Mesothelial cell of epicardium (in vitro differentiated cells): ENCODE measurements at places on chromosomes 4 and X. TPM values are rescaled to one million over a fixed set of nuclear protein-coding genes. Genes with fewer than 3 reads are reported as not detected.

- no peak overlapping the region for H3K27ac ChIP-seq
- no peak for DNase-seq
- no peaks in the 10 kb centered on the region for H3K27me3 ChIP-seq
- no peaks in the 10 kb centered on the region for H3K4me1 ChIP-seq
Observed at GRCh38 chrX:79107891-79108718, 36.4 kb upstream of the GPR174 start.

DNA sequence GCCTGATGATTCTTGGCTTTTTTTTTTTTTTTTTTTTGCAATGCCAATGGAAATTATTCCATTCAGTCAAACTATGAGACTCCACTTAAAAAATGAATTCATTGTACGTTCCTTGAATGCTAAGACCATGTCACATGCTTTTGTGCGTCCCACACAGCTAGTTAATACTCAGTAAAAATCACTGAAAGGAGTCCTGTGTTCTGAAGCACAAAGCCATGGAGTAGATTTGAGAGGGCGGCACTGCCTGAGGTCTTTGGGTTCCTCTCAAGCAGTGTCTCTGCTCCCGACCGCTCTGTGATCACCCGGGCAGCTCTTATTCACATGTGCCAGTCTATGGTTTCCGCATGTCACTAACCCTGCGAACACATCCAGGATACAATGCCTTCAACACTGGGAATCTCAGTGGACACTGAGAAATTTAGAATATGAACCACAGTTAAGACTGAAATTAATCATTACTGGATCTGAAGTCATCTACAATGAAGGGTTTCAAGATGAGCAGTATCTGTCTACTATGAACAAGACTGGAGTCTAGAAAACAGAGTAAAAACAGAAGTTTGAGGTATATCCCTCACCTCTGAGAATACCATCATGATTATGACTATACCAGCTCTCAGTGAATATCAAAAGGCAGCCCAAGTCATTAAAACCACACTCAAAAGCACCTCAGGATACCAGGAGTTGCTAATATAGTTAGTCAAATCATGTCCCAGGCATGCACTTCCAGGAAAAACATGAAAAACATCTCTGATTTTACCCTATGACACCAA, 193.0 kb downstream of the MGST2 start:
- H3K4me3 ChIP-seq, result no peak overlapping the region
- DNase-seq, result no peak
- peaks cover 30% of the 10 kb centered on the region for H3K4me1 ChIP-seq

DNA sequence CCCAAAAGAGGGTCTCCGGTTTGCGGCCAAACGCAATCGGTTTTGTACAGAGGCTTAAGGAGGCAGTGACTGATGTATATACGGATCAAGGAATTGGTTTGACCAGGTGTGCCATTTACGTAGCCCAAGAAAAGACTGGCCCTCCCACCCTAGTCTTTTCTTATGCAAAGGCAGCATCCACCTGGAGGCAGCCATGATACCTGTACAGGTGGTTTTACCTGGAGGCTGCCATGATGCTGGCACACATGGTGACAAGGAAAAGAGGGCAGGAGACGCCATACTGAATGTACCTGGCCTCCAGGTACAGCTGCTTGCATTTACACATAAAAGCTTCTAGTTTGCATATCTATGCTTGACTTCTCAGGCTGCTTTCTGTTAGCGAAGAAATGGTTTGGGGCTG, 917.7 kb upstream of the INTU start:
- H3K4me1 ChIP-seq, result peaks cover 12% of the 10 kb centered on the region
- no peak for DNase-seq
- no peaks in the 10 kb centered on the region for H3K27me3 ChIP-seq
- H3K4me3 ChIP-seq, result no peak overlapping the region
- H3K36me3 ChIP-seq, result no peaks in the 10 kb centered on the region

DNA sequence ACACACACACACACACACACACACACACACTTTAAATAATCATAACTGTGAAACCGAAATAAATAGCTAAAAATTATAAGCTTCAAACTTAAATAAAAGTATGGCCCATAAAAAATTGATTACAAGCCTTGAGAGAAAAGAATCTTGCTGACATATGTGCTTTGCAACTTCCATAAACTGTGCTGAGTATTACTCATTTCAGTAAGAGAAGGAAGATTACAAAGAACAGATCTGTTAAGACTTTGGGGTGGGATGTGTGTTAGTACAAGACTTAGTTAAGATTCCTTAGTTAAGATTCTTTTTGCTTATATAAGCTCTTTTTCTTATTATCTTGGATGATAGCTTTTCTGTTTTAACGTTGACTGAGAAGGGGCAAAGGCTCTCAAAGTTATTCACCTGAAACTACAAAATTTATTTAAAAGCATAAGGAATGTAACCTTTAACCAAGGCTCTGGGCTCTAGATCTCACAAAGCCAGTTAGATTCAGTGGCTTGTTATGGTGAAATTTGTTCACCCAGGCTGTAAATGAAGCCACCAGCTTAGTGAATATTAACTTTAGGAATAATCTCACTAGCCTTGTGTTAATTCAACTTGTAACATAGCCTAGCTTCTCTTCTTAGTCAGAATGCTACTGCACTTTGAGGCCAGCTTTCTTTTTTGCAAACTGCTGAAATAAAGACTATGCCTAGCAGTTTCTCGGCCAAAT, 58.2 kb downstream of the ARSJ start:
- no peak overlapping the region for H3K27ac ChIP-seq
- H3K4me3 ChIP-seq, result no peak overlapping the region
- H3K27me3 ChIP-seq, result no peaks in the 10 kb centered on the region
- DNase-seq, result no peak

DNA sequence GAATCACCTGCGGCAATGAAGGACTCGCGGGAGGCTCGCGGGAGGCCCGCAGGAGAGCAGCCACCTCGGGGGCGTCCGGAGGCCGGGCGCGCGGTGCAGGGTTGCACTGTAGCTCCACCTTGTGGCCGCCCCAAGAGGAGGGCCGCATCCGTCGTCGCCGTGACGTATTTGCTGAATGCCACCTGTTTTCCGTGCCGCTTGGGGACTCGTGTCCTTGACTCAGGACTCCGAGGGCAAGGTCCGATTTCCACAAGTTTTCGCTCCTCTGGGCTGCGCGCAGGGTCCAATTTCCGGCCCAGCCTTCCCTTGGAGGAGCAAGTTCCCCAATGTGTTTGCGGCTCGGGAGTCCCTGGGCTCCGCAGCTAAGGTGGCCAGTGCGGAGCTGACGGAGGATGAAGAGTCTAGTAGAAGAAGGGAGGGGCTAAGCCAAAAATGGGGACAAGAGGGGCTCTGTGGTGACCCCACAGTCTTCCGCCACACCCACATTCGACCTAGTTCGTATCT, 10.7 kb upstream of the DLG3 start:
- peaks cover 31% of the 10 kb centered on the region for H3K27me3 ChIP-seq
- peak; percentile 52 for DNase-seq
- H3K36me3 ChIP-seq, result no peaks in the 10 kb centered on the region
- peaks cover 11% of the 10 kb centered on the region for H3K4me1 ChIP-seq
- peak overlapping the region; percentile 89 for H3K4me3 ChIP-seq

The IL13RA1 gene
- 24.3 to 24.7 TPM (median 24.5 TPM) in 3 replicates for total RNA-seq

The GUCY2F gene
- 0.07 TPM in 2 of 3 replicates, not detected in the other for total RNA-seq

The TRIM61 gene
- total RNA-seq, result 1.6 to 2.4 TPM (median 2.2 TPM) in 3 replicates

The UCP1 gene
- not detected in 3 replicates for total RNA-seq

The IL9R gene
- total RNA-seq, result 0.16 TPM in 2 of 3 replicates, not detected in the other
